GOT3 (cell line): ENCODE measurements at places on chromosomes 13 and 19.

DNA sequence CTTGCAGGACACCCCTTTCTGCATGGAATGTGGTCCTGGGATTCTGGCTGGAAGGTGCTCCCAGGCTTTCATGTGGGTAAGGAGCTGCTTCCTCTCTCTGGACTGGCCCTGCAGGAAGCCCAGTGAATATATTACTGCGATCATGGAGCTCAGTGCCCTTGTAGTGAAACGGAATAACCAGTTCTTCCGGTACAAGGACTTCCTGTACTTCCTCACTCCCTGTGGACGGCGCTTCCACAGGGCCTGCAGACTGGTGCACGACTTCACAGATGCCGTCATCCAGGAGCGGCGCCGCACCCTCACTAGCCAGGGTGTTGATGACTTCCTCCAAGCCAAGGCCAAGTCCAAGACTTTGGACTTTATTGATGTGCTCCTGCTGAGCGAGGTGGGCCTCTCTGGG, 8.0 kb downstream of the CYP4F8 start:
- no peak for DNase-seq

GRCh38 chr13:101880581-101880980, 428.1 kb downstream of the ITGBL1 start:
- DNase-seq, result no peak

DNA sequence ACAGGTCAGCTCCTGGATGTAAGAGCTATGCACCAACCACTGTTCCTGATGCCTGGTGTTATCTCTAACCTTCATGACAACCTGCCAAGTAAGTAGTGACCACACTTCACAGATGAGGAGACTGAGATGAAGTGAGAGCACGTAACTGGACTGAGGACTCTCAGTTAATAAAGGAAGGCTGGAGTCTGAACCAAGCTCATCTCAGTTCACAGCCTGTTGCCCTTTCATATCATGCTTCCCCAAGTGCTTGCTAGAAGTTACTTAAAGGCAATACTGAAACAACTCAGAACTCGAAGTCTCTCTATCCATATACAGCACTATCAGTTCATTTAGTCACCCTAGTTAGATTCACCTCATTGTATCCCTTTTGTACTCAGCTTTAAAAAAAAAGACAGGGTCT, 119.7 kb downstream of the ABCC4 start:
- no peak for DNase-seq

- DNase-seq, result no peak
Observed at GRCh38 chr19:10566658-10567410, 1.0 kb upstream of the KRI1 start.

- no peak for DNase-seq
Observed at GRCh38 chr13:109667056-109667455, 119.3 kb downstream of the IRS2 start.

DNA sequence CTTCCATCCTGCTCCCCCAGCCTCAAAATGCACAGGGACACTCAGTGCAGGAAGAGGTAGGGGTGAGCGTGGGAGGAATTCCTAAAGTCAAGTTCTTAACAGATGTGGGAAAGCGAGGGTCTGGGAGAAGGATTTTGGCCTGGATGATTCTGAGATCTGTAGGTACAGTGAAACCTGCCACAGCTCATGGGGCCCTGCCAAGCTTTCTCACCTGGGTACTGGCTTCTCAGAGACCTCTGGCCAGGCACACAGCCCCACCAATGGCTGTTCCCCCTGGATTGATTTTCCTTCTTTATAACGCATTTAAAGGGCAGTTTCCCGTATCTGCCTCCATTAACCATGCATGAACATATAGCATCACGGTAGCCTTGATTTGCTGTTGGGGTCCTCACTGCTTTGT, 47.0 kb upstream of the GSX1 start:
- no peak for DNase-seq

DNA sequence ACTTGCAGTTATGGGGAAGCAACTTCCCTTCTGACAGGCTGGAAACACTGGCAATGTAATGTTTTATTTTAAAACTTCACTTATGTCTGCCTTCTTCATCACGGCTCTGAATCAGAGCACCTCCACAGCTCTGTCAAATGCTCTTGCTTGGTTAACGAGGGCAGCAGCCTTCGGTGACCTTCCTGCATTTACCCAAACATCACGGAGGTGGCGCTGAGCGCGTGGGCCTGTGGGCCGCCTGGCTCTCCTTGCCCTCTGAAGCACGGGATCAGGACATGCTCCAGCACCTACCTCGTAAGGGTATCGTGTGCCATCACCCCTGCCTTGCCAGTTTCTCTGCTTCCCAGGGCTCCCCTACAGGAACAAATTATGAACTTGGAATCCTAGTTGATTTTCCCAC, 310.0 kb downstream of the TEX29 start:
- DNase-seq, result no peak

DNA sequence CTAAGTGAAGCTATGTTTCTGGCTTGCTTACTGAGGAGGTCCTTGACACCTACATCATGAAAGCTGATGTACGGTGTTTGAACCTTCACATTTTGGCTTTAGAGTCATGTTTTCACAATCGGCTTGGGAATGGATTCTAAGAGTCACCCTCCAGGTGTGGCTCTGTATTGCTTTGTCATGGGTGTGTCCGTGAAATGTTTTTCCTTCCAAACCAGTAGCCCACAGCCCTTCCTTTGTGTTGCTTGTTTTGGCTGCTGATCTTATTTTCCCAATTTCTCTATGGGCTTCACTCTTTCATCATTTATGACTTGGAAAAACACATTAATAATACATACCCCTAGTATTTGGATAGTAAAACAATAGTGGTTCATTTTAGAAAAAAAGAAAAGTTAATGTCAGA, 240.6 kb downstream of the GGACT start:
- no peak for DNase-seq

GRCh38 chr19:5632657-5633056, 9.8 kb downstream of the SAFB start:
- DNase-seq, result no peak

DNA sequence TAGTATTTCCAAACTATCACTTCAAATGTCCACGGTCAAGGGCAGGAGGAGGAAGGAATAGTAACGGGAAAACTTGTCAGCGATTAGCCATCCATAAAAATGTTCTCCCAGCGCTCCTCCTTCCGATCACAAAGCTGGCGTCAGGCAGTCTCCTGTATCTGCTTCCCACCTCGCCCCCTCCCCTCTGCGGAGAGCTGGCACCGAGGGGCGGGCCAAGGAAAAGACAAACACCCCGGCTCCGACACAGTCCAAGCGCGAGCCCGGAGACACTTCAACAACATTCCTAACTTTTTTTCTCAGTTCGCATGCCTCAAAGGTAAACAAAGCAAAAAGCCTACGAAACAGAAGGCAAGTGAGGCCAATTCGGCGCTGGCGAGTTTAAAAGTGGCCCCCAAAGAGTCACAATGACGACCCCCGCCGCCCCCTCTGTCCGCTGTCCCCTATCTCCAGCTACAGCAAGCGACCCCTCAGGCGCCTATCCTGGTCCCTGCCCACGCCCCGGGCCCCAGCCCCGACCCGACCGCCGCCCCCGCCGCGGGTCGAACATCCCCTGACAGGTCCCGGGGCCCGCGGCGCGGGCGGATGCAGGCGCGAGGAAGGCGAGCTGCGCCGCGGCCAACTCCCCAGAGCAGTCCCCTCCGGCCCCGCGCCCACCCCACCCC, 736 bp downstream of the SMAD9 start:
- no peak for DNase-seq

DNA sequence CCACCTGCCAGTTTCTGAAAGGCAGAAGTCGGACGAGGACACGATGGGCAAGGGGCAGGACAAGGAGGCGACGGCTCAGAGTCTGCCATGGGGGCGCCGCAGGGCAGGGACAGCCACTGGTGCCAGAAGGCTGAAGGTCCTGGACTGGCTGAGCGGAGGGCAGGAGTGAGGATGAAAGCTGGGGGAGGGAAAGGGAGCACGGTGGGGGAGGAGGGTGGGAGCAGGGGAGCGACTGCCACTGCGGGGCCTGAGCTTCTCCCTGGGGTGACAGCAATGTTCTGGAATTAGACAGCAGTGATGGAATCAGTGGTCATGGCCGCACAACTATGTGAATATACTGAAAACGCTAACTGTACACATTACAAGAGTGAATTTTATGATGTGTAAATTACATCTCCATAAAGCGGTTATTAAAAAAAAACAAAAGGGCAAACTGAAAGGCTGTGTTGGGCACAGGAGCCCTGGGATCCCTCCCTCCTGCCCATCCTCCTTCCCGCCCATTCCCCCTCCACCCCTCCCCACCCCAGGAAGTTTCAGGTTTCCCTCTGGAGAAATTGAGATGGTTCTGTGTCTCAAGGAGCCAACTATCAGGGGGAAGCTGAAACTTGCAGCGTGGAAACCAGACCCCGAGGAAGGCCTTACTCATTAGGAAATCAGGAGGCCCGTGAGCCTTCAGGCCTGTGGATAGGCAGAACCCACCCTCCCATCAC, 15.9 kb downstream of the MLLT1 start:
- DNase-seq, result no peak

- no peak for DNase-seq
Observed at GRCh38 chr19:3684817-3685410, 15.4 kb downstream of the PIP5K1C start.

DNA sequence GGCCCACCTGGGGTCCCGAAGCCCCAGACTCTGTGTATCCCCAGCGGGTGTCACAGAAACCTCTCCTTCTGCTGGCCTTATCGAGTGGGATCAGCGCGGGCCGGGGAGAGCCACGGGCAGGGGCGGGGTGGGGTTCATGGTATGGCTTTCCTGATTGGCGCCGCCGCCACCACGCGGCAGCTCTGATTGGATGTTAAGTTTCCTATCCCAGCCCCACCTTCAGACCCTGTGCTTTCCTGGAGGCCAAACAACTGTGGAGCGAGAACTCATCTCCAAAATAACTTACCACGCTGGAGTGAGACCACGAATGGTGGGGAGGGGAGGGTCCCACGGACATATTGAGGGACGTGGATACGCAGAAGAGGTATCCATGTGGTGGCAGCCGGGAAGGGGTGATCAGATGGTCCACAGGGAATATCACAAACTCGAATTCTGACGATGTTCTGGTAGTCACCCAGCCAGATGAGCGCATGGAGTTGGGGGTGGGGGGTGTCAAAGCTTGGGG, 1.0 kb upstream of the ICAM5 start:
- no peak for DNase-seq

- DNase-seq, result no peak
Observed at GRCh38 chr13:114149774-114150740, 17.6 kb upstream of the RASA3 start.

DNA sequence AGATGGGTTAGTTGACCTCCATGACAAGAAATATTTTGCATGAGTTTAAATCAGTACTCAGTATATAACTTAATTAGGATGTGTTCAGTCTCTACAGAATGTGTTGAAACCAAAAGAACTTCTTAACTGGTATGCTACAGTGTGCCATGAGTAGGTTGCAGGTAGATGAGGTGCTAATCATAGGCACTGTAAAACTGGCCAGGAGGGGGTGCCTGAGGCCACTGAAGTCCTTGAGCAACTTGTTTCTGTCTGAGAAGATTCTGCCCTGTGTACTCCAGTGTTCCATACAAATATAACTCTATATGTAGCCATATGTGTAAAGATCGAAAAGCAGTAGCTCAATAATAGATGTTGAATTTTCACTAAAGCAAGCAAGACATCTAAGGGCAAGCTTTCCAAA, 549.2 kb upstream of the KLF12 start:
- no peak for DNase-seq

GRCh38 chr13:104871456-104871855, 1664.0 kb downstream of the EFNB2 start:
- DNase-seq, result no peak

- DNase-seq, result no peak
Observed at GRCh38 chr13:103312467-103312866, 246.2 kb upstream of the SLC10A2 start.

DNA sequence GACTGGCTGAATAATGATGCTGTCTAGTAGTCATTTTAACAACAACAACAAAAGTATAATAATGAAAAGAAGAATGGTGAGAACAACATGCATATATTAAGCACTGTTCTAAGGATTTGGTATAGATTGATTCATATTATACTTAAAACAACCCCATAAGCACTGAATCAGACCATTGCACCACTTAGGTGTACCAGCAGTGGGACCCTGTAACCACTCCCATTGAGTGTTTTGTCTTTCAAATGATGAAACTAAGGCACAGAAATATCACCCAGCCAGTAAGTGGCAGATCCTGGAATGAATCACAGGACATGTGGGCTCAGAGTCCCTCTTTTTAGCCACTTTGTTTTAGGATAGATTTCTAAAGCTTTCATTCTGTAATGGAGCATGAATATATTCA, 14.9 kb upstream of the TNFSF11 start:
- DNase-seq, result no peak

- DNase-seq, result no peak
Observed at GRCh38 chr19:6576869-6577475, 14.0 kb downstream of the CD70 start.

DNA sequence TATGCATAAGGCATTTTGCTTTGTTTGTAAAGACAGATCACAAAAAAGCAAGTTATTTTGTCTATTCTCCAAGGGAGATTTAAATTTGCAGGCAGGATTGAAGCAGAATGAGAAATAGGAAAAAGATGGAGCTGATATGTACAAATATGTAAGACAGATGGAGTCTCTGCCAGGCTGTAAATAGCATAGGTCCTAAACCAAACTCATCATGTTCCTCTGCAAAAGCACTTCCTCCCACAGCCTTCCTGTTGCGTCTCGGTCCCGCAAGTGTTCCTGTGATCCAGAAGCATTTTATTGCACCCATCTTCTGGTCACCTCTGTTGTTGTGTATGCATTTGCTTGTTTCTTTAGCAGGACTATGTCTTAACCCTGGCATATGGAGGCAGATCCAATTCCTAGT, 95.7 kb upstream of the CLDN10 start:
- DNase-seq, result no peak

DNA sequence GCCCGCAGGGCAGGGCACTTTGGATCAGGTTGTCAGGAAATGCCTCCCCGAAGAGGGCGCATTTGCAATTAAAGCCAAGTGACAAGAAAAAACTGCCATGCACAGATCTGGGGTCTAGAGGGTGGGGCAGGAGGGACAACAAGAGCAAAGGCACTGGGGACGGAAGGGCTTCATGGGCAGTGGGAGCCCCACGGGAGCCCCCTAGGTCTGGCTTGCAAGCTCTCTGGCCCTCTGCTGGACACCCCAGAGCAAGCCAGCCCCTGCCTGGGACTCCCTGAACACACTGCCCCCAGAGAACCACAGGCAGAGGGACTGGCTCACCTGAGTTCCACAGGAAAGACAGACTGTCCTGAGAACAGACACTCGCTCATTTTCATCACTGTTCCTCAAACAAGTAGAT, 30.2 kb upstream of the C19orf12 start:
- DNase-seq, result no peak

- DNase-seq, result no peak
Observed at GRCh38 chr19:28794301-28794700, 418.6 kb downstream of the UQCRFS1 start.

- DNase-seq, result no peak
Observed at GRCh38 chr19:5504114-5504513, 48.9 kb downstream of the ZNRF4 start.
